Muscle of leg (tissue), 16 donors: ENCODE measurements at places on chromosomes 6 and 20.

DNA sequence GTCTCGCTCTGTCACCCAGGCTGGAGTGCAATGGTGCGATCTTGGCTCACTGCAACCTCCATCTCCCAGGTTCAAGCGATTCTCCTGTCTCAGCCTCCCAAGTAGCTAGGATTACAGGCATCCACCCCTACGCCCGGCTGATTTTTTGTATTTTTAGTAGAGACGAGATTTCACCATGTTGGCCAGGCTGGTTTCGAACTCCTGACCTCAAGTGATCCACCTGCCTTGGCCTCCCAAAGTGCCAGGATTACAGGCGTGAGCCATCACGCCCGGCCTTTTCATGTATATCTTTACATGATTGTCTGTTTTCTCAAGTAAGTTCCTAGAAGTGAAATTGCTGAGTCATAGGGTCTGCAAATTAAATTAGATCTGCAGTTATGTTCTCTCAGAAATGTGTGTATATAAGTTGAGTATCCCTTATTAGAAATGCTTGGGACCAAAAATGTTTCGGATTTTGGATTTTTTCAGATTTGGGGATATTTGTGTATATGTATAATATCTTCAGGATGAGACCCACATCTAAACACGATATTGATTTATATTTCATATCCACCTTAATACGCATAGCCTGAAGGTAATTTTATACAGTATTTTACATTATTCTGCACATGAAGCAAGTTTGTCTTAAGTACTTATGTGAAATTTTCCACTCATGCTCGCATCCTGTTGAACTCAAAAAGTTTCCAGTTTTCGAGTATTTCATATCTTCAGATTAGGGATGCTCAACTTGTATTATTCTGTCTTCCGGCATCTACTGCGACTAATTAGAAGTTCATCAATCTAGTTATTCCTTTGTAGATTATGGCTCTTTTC, 40.4 kb downstream of the TAB2 start:
- peak; percentile 55 for DNase-seq

- no peak for DNase-seq
These were observed 48.0 kb downstream of the CDC5L start for GRCh38 chr6:44435500-44435899.

DNA sequence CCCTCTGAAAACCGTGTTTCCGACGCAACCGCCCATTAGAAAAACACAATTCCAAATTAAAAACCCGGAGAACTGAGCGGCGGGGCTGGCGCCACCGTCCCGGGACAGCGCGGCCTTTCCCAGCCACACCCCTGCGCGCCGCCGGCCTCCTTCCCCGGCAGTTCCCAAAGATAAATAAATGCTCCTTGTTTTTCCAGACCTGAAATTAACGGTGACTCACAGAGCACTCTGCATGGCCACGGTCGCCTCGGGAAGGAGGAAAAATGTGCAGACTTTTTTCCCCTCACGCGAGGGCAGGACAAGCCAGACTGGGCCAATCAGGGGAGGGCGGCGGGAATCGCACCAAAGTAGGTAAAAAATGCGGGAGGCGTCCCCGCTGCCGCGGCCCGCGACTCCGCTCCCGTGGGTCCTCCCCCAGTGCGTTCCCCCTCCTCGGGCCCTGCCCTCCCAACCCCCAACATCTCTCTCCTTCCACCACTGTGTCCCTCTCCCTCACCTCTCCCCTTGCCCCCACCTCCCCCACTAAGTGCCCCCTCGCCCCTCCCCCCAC, 828 bp upstream of the DSTN start:
- peak; percentile 93 for DNase-seq

- DNase-seq: no peak
These were observed 20.0 kb downstream of the PHF20 start for GRCh38 chr20:35791821-35792220.

DNA sequence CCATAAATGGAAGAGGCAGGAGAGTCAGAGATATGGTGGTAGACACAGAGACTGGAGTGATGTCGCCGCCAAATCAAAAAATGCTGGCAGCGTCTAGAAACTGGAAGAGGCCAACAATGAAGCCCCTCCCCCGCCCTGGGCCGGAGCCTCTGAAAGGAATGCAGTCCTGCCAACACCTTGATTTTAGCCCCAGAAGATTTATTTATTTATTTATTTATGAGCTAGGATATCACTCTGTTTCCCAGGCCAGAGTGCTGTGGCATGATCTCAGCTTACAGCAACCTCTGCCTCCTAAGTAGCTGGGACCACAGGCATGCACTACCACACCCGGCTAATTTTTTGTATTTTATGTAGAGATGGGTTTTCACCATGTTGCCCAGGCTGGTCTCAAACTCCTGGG, 82.6 kb upstream of the CCDC167 start:
- DNase-seq: no peak

- DNase-seq: no peak
These were observed 338.4 kb upstream of the CITED2 start for GRCh38 chr6:139712830-139713229.

GRCh38 chr20:60053125-60053817, 95.0 kb downstream of the CDH26 start:
- no peak for DNase-seq

GRCh38 chr20:4966826-4967751, 34.2 kb downstream of the SLC23A2 start:
- no peak for DNase-seq

DNA sequence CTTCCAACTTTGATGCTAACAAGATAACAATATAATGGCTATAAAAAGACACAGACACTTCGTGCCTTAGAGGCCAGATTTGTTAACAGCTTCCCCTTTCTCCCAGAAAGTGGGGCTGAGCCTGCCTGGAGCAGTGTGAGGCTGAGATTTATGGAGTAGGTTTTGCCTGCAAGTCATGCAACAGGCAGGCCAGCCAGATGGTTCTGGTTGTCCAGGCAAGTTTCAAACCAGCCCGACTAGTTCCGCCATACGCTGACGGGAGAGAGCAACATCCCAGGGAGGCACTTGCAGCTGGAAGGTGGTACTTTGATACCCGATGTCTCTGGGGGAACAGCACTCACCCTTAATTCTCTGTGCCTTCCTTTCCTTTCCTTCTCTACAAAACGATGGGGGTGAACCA, 81.3 kb upstream of the NAA20 start:
- DNase-seq: no peak

- DNase-seq: no peak
These were observed 4.2 kb downstream of the CLIC5 start for GRCh38 chr6:46011188-46012085.

DNA sequence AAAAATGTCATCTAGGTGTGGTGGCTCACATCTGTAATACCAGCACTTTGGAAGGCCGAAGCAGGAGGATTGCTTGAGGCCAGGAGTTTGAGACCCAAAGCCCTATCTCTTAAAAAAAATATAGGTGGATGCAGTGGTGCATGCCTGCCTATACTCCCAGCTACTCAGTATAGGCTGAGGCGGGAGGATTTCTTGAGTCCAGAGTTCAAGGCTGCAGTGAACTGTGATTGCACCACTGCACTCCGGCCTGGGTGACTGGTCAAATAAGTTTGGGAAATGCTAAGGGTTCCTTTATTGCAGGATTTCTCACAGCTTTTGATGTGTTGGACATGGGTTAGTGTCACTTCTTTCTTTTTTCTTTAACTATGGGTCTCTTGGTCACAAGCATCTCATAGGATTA, 261.3 kb downstream of the PLCB1 start:
- no peak for DNase-seq

DNA sequence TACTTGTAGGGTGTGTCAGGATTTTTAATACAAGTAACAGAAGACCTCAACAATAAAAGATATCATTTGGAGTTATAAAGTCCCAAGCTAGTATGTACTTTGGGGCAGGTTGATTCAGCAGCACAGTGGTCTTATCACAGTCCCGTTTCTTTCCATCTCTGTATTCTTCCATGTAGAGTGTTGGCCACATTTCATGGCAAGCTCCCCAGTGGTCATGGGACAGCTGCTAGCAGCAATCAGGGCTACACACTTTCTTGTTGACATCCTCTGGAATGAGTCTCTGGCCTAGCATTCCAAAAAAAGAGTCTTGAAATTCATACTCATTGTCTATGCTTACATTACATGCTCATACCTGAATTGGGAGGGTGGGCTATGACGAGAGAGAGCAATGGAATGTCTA, 53.2 kb downstream of the SOBP start:
- DNase-seq: no peak

DNA sequence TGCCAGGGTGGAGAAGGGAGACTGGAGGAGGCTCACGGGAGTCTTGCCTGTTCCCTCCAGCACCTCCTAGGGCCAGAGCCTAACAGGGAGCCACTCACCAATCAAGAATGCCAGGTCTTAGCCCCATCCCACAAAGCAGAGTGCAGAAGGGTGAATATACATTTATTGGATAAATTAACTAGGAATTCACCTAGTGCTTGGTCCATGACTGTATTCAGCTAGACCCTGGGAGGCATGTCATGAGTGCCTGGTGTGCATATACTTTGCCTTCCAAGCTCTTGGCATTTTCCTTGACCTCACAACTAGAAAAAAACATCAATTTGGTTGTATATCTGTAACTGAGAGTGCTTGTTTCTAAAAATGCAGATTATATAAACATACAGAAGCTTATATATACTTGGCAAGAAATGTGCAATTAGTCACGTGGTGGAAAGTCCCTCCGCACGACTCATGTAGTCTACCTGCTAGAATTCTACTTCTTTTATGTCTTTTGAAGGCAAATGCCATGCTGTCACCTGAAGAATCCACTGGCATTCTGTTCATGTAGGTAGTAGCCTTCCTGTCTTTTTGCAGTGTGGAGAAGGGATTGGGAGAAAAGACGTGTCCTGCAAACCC, 991.0 kb downstream of the KIF16B start:
- no peak for DNase-seq

DNA sequence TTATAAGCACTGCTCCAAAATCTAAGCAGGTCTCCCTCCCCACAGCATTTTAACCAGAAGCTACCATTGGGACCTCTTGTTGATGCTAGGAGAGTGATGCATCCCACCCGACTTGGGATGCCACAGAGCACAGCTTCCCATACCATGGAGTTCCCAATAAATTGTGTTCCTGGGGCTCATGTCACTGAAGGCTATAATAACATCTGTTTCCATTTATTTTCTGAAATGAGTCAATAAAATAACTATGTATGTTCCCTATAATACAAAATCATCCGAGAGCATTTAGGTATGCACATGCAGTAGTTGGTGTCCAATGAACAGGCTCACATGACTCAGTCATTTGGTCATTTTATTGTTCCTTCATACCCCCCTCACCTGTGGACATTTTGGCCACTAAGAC, 204.2 kb downstream of the TBC1D7 start:
- DNase-seq: no peak

GRCh38 chr6:81995548-81996289, 243.2 kb upstream of the TENT5A start:
- no peak for DNase-seq

DNA sequence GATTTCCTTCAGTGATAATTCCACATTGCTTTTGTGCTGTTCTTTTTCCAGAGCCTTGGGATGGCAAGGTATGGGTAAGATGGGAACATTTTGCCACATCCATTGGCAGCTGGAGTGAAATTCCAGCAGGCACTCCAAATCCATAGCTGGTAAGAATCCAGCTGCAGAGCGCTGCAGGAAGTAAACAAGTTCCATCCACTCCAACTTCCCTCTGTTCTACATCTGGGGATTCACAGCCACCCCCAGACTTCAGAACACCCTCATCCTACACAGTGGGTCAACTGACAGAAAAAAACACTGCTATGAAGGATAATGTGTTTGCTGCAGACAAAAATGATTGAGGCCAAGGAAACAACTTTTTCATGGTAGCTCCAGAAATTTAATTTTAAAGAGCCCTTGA, 747.8 kb downstream of the MAFB start:
- peak; percentile 63 for DNase-seq

DNA sequence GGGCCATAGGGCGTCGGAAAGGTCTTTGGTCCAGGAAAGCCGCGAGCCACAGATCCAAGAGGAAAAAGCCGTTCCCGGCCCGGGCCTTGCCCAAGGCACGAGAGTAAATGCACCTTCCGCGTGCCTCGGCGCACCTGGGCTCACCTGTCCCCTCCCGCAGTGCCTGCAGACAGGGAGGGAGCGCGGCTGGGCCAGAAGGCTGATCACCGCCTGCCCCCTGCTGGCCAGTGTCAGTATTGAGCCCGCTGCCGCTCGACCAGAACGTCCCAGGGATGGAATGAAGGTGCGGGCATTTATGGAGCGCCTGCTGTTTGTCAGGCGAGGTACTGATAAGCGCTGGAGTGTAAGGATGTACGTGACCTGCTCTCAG, 679 bp upstream of the LPIN3 start:
- DNase-seq: peak; percentile 77

- no peak for DNase-seq
These were observed 12.0 kb upstream of the GTF3C6 start for GRCh38 chr6:110946498-110946897.

DNA sequence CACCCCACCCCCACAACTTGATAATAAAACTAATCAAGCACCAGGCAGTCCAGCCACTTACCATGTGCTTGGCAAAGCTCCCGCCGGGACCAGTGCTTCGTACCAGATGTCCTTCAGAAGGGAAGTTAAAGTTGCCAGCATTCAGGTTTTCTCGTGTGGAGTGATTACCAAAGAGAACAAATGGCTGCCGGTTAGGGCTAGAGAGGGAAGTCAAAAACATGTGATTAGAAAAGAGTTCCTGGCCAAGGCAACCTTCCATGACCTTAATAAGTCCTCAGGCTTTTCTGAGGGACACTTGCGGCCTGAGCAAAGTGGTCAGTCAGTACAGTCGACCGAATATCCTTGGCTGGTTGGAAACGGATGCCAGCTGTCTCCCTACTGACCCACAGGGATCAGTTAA, 67.0 kb downstream of the DNAAF9 start:
- peak; percentile 55 for DNase-seq

GRCh38 chr6:45625191-45625664, 247.5 kb upstream of the SUPT3H start:
- DNase-seq: no peak

DNA sequence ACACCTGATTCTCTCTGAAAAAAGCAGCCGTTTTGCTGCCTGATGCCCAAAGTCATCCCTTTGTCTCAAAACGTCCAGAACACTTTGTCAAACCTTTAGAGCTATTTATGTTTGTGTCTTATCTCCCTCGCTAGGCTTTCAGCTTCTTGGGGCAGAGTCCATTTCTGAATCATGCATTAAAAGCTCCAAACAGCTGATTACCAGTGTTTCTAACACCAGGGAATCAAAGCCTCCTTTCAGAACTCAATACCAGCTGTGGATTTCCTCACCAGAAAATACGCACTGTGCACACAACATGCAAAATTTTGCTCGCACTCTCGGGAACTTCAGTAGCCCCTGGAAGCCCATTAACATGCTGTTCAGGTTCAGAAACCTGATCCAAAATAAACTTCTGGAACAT, 333.3 kb downstream of the HACE1 start:
- DNase-seq: peak; percentile 44

DNA sequence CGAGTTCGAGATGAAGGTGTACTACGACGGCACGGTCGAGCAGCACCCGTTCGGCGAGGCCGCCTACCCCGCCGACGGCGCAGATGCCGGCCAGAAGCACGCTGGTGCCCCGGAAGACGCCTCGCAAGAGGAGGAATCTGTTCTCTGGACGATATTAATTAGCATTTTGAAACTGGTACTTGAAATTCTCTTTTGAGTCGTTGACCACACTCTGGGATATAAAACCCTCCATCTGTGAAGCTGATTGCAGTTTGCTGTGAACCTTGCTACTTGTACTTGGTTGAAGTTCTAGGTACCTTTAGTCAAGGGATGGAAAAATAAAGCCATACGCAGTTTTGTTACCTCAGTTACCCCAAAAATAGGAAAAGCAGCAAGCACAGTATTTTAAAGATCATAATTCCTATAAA, 917 bp downstream of the C6orf120 start:
- DNase-seq: no peak
